ENCODE measurements at places on chromosomes 7 and 10.

- no peak for DNase-seq
Measured at GRCh38 chr10:65518379-65518778, 1407.5 kb upstream of the LRRTM3 start.

DNA sequence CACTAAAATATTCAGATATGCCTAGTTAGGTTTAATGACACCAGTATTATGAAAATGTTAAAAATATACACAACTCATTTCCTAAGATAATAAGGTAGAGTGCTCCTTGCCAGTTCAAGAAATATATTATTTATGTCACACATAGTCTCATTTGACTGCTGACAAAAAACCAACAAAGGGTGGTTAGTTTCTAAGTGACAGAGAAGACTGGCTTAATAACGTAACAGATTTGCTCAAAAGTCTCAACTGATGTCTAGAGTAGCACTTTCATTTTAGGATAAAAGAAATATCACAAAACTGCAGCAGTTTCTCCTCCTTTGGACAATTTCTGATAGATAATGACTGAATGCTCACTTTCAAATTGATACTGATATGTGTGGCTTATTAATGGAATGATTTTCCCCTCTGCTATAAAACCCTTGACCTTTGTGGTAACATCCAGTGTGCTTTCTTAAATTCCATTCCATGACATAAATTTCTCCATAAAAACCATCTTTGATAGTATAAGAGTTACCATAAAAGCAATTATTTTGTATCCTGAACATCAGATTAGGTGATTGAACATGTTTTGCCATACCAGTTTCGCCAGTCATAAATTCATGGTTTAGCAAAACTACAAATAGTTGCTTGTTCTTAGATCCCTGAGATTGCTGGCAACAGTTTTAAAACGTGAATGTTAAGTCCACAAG lies 94.2 kb downstream of the NRBF2 start:
- no peak for DNase-seq

- no peak for DNase-seq
Measured at GRCh38 chr10:22681783-22682183, 32.6 kb downstream of the PIP4K2A start.

- DNase-seq, result peak; percentile 49
Measured at GRCh38 chr7:40015790-40016296, 65.8 kb downstream of the CDK13 start.

- DNase-seq, result peak; percentile 64
Measured at GRCh38 chr7:117127585-117128168, 174.4 kb downstream of the ST7 start.

GRCh38 chr10:128337860-128338378 lies 211.7 kb upstream of the MKI67 start:
- DNase-seq, result no peak

GRCh38 chr10:61160253-61160652 lies 216.3 kb upstream of the RHOBTB1 start:
- no peak for DNase-seq

DNA sequence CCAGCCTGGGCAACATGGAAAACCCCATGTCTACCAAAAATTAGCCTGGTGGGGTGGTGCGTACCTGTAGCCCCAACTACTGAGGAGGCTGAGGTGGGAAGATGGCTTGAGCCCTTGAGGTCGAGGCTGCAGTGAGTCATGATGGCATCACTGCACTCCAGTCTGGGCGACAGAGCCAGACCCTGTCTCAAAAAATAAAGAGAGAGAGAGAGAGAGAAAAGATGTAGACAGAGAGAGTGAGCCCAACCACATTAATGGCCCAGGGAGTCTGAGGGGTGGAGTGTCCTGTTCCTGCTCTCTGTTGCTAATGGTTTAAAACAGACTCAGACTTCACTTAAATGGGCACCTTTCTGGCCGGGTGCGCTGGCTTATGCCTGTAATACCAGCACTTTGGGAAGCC lies 455.7 kb upstream of the GALNT17 start:
- no peak for DNase-seq

GRCh38 chr7:38070718-38071117 lies 107.3 kb upstream of the STARD3NL start:
- DNase-seq, result peak; percentile 21

GRCh38 chr7:88912852-88913251 lies 117.3 kb upstream of the TEX47 start:
- DNase-seq, result no peak

DNA sequence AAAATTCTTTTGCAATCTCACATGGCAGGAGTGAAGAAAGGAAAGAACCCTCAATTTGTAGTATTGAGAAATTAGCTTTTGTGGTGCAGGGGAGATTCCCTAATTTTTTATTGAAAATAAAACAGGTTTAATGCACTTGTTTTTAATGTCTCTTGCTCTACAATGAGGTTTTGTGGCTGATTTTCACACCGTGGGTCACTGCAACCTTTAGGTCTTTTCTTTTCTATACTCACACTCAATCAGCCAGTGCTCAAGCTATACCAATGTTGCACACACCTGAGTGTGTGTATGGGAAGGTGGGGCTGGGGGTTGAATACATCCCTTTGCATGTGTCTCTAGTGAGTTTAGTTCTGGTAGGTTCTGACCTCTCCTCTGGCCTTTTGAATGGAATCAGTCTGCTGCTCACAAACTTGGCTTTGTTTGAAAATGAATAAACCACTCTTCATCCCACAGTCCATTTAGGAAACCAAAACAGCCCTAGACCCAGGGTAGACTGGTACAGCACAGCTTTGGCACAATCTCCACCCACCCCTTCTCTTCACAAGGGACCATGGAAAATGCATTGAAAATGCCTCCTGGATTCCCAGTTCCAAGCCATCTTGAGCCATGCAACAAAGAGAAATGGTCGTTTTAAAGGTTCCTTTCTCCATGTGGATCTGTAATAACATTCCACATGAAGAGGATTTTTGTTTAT lies 411.5 kb downstream of the SFMBT2 start:
- DNase-seq, result no peak

GRCh38 chr7:1473864-1474512 lies 14.7 kb upstream of the MICALL2 start:
- peak; percentile 91 for DNase-seq

GRCh38 chr10:114681542-114681941 lies 23.5 kb upstream of the ABLIM1 start:
- DNase-seq, result no peak

GRCh38 chr10:2020836-2021235 lies 283.5 kb upstream of the ADARB2 start:
- DNase-seq, result no peak

GRCh38 chr10:86345859-86346798 lies 20.5 kb downstream of the GRID1 start:
- no peak for DNase-seq

GRCh38 chr7:115359955-115360354 lies 438.1 kb downstream of the MDFIC start:
- DNase-seq, result no peak

- DNase-seq, result peak; percentile 93
Measured at GRCh38 chr7:137656227-137656849, 190.4 kb downstream of the DGKI start.

- DNase-seq, result no peak
Measured at GRCh38 chr10:43814663-43815062, 166.0 kb upstream of the ZNF32 start.

GRCh38 chr7:83519240-83519639 lies 129.7 kb downstream of the SEMA3E start:
- no peak for DNase-seq

DNA sequence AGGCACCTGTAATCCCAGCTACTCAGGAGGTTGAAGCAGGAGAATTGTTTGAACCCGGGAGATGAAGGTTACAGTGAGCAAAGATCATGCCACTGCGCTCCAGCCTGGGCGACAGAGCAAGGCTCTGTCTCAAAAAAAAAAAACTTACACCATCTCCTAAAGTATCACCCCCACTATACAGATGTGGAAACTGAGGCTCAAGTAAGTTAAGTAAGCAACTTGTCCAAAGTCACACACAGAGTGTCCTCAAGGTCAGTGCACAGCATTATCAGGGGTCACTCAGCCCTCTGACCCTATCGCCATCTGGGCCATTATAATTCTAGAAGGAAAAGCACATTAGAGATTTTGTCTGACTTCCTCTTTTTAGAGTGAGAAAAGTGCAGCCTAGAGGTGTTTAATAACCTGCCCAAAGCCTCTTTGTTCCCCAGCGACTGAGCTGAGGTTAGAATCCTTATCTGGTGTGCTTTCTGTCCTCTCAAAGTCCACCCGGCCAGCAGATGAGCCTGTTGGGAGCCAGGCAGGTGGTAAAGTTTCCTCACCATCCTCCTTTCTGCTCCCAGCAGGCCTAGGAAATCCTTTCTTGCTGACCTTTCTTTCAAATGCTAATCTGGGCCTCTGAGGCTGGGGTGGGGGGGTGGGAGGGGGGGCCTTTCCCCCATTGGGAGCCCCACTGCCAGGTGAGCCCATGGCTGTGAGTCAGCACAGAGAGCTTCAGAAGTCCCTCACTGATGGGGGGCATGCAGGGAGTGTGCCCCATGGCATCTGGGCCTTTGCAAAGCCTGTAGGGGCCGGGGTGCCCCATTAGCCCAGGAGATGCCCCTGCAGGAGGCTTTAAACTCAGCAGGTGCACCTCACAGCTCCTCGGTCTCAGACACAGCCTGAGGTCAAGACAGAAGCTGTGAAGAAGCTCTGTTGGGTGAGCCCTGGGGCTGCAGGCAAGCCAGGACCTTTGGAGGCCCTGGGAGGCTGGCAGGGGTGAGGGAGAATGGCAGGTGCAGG lies 12.0 kb upstream of the KCNMA1 start:
- no peak for DNase-seq

DNA sequence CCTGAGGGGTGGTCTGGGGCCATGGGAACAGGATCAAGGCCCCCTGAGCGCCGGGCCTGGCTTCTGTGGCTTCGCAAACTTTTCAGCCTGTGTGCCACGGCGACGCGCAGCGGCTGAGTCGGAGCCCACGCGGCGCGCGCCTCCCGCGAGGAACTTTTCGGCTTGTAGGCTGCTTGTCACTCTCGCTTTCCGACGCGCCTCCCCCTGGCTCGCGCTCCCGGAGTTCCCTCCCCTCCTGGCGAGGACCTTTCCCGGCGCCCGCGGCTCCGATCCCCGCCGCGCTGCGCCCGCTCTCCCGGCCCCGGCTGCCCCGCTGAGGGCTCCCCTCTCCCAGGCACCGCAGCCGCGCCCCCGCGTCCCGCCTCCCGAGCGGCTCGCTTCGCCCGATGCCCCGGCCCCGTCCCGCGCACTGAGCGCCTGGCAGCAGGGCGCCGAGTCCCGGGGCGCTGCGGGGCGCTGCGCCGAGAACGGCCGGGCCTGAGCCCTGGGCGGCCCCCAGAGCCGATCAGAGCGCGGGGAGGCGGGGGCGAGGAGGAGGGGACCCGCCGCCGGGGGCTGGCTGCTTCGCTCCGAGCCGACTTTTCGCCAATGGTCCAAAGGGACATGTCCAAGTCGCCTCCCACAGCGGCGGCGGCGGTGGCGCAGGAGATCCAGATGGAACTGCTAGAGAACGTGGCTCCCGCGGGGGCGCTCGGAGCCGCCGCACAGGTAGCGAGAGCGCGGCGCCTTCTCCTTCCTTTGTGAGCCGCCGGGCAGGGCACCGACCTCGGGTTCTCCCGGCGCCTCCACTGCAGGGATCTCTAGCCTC lies at the start of gene CACNB2:
Gene CACNB2 (plus strand): TSS at position 276 of the 808 bp plus-strand sequence.
- DNase-seq, result peak; percentile 71

DNA sequence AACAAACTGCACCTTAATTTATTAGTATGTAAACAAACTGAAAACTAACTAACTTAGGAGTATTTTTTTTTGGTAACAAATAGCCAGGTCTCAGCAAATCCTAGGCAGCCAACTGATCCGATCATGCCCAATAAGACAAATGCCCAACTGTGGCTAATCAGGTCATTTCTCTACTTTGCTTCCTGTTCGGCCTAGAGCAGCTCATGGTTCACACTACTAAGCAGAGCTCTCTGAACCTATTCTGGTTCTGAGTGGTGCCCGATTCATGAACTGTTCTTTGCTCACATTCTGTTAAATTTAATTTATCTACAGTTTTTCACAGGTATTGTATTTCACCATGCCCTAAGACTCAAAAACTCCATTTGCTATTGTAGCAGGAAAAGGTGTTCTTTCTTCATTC lies 55.1 kb downstream of the CCDC3 start:
- no peak for DNase-seq

- DNase-seq, result no peak
Measured at GRCh38 chr10:124086787-124087671, 6.4 kb downstream of the CHST15 start.

DNA sequence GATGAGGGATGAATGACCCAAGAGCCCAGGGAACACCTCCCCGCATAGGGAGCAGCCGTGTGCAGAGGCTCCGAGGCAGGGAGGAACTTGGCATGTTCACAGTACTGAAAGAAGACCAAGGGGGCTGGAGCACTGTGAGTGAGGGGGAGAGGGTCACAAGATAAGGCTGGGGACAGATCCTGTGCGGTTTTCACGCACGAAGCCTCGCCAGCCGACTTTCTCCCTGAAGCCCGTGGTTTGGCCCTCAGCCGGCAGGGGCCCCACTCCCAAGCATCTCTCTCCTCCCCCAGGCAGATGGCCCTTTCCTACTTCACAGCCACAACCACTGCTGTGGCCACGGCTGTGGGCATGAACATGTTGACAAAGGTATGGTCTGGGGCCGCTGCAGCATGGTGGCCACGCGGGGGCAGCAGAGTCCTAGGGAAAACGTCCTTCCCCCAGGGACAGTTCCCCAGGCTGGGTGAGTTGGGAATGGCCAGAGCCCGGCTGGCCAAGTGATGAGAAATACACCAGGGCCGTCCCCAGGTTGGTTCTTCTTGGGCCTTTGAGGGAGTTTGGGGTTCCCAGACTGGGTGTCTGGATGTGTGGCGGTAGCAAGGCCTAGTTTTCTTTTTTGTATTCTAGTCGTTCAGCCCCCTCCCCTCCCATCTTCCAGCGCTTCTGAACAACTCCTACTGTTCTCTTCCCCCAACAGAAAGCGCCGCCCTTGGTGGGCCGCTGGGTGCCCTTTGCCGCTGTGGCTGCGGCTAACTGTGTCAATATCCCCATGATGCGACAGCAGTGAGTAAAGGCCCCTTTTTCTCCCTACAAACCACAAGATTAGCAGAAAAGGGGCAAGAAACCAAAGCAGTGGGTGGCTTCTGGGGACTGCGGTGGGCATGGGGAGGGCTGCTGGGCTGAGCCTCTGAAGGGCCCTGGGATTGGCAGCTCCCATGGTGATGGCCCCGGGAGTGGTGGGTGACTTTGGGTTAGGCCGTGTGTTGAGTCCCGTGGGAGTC lies 14.4 kb upstream of the WBP1L start:
- DNase-seq, result peak; percentile 91

DNA sequence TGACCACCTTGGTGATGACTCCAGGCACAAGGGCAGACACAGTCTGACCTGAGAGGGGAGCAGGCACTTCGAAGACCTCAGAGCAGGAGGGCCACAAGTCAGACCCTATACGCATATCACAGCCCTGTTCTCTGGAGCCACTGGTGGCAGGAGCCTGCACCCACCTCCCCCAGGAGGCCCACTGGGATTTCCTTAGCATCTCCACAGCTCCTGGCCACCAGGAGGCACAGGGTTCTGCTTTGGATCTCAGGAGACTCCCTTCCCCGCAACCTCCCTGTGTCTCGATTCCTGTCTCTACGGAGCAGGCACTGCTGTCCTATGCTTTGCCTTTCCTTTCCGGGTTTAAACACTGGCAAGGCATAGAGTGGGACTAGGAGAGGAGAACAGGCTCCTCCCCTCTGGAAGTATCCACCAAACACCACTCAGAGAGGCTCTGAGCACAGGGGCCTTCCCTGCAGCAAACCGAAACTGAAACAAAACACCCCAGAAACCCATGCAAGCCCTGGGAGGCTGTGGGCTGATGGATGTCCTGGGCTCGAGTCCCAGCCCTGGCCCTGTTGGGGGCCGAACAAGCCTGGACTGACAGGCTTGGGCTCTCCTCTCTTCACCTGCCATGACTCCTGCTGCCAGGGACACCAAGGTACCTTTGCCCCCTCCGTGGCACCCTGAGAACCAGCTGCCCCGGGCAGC lies 166.3 kb downstream of the NEURL1 start:
- DNase-seq, result peak; percentile 84

Data from testis (tissue), 5 donors.